ENCODE measurements at places on chromosomes 2 and 18.

- DNase-seq = no peak
These were observed 432.2 kb upstream of the TRIB2 start for GRCh38 chr2:12284487-12284886.

GRCh38 chr2:107772353-107772752 is 54.3 kb upstream of the RGPD4 start:
- DNase-seq = no peak

- no peak for DNase-seq
These were observed 297.2 kb upstream of the SLC14A2 start for GRCh38 chr18:45317948-45318640.

DNA sequence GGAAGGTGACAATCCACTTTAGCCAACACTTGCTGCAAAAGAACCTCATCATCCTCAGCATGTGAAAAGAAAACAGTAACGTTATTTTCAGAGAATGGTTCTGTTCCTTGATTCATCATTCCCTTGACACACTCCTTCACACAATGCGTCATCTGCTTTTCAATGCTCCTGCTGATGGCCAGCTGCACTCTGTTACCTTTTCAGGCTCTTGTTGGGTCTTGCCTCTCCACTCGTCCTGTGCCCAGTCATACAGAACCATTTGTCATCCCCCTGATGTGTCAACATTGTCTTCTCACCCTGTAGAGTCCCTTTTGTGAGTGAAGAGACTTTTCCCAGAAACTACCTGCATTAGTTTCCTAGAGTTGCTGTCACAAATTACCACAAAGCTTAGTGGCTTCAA is 12.2 kb upstream of the DTNA start:
- no peak for DNase-seq

GRCh38 chr2:223811757-223812156 is 25.6 kb downstream of the AP1S3 start:
- no peak for DNase-seq

DNA sequence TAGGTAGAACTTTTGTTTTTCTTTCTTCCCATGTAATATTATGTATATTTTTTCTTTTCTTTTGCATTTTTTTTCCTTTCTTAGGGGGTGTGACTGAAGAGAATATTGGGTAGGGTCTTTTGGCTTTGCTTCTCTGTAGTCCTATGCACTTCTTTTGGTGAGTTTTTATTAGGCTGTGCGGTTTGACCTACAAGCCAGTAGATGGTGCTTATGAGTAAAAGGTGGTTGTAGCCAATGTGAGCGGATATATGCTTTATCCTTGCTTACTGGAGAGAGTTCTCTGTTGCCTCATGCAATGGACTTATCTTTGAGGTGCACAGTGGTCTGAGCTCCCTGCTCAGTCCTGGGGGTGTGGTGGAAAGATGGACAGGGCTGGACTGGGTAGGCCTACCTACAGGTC is 52.7 kb downstream of the DSEL start:
- DNase-seq = no peak

GRCh38 chr18:77079088-77079487 is 53.5 kb downstream of the MBP start:
- no peak for DNase-seq

GRCh38 chr2:160289126-160289525 is 89.1 kb upstream of the ITGB6 start:
- DNase-seq = no peak

- DNase-seq = peak; percentile 70
These were observed 39.9 kb upstream of the DARS1 start for GRCh38 chr2:136025057-136025973.

GRCh38 chr18:62736077-62736855 is 20.9 kb downstream of the PHLPP1 start:
- no peak for DNase-seq

DNA sequence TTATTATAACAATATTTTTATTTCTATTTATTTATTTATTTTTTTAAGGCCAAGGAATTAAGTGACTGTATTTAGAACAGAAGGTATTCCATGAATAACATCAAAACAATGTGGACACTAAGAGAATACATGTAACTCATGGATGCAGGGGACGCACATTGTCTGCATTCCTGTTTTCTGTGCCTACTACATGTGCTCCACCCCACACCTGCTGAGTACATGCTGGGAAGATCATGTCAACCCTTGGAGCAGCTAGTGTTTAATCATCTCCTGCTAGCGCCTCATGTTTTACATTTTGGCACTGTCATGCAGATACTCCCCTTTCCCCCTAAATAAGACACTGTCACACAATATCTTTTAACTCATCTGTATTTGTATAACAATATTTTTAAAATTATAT is 29.3 kb downstream of the DPYSL5 start:
- DNase-seq = no peak

DNA sequence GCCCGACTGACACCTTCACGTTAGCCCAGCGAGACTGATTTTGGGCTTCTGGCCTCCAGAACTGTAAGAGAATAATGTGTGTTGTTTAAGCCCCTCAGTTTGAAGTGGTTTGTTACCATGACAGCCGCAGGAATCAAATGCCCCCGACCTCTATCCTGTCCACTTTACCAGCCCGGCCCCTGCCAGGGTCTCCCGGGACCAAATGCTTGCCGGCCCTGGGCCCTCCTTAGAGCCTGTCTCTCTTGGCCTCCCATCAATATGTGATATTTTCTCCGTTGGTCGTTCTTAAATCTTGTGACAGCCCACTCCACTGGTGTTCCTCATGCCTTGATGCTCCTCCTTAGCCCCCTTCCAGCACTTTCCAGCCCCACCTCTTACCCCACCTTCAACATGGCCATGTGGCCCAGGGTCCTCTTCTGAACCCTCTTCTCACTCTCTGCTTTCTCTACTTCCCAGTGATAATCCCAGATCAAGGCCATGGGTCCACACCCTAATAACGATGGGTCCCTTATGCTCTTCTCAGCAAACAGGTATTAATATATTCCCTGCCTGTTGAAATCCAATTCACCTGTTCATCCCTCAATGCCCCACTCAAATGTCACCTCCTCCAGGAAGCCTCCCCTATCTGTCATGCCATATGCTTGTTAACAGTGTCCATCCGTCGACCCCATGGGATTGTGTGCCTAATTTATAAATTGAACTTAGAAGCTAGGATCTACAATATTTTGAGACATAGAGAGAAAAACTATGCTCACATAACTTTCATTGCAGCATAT is 192.8 kb downstream of the ZFP36L2 start:
- peak; percentile 47 for DNase-seq

- DNase-seq = no peak
These were observed 16.5 kb upstream of the ANKRD44 start for GRCh38 chr2:197327073-197327471.

GRCh38 chr18:56696966-56697365 is 45.8 kb downstream of the WDR7 start:
- DNase-seq = no peak

DNA sequence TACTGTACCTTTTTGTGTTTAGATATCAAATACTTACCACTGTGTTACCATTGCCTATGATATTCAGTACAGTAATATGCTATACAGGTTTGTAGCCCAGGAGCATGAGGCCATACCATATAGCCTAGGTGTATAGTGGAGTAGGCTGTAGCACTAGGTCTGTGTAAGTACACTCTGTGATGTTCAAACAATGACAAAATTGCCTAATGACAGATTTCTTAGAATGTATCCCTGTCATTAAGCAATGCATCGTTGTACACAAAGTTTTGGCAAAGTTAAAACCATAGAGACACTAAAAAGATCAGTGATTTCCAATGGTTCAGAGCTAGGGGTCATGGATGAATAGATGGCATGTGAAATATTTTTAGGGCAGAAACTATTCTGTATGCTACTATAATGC is 415.5 kb downstream of the NCKAP5 start:
- DNase-seq = no peak

DNA sequence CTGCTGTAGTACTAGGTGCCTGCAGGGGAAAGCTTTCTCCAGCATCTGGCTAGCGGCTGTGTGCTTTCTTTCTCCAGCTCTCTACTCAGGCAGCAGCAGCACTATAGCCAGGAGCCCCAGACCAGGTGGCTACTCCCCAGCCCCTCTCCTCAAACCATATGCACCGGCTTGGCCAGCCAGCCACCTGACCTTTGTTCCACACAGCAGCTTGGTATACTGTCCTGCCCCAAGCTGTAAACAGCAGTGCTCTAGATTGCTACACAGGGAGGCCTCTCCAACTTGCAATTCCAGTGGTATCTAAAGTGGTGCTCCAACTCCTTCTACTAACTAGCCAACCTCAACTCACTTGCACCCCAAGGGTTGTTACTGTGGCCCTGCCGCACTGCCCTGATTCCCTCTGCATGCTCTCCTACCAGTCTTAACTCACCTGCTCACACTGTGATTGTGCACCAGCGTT is 19.6 kb downstream of the LDAH start:
- no peak for DNase-seq

DNA sequence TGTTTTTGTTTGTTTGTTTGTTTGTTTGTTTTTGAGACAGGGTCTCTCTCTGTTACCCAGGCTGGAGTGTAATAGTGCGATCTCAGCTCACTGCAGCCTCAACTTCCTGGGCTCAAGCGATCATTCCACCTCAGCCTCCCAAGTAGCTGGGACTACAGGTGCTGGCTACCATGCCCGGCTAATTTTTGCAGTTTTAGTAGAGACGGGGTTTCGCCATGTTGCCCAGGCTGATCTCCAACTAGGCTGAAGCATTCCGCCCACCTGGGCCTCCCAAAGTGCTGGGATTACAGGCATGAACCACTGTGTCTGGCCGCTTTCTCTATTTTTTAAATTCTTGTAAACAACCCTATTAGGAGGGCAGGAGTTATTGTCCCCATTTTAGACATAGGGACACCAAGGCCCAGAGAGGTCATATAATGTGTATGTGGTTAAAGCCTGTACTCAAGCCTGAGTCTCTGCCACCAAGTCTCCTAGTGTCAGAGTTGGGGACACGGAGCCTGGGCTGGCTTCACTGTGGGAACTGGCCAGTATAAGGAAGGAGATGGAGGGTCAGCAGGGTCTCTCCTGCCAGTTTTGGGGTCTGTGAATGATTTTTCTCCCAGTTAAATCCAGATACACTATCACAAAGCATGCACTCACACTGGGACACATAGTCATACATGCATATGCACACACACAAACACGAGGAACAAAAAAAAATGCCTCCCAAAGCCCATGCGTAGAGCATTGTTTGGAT is 27.5 kb upstream of the MCFD2 start:
- no peak for DNase-seq

- no peak for DNase-seq
These were observed 1366.3 kb upstream of the TMEFF2 start for GRCh38 chr2:193561054-193561453.

DNA sequence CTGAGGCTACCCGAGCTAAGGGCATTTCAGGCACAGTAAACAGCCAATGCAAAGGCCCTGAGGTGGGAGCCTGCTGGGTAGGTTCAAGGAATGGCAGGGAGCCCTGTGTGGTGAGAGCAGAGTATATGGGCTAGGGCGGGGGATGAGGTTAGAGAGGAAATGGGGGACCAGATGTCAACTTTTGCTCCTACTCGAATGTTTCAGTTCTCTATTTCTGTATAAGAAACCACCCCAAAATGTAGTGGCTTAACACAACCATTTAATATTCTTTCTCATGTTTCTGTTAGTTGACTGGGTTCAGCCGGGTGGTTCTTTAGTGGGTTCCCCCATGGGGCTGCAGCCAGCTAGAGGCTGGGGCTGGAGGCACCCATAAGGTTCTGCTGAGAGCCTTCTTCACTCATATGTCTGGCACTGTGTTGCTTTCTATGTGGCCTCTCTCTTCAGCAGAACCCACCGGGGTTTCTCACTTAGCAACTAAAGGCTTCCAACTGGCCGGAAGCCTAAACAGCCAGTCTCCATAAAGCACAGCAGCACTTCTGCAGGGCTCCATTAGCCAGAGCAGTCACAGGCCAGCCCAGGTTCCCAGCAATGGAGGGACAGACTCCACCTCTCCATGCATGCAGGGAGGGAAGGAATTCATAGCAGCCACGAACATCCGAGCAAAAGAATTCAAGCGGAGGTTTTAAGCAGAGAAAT is 5.6 kb upstream of the ATOH8 start:
- DNase-seq = no peak

DNA sequence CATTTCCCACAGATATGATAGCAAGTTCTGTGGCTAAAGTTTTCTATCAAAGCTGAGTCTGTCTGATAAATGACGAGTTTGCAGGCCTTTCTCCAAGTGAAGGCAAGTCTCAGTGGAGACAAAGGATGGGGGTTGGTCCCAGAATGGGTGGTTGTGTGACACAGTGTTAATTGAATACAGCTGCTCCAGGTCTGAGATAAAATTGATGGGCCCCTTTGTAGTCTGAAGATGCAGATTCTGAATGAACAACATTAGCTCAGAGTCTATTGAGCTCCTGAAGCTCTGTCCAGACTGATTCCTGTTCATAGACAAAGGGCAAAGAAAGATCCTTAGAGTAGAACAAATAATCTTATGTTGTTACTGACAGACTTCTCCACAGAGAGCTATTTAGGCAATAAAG is 296.9 kb upstream of the CYRIA start:
- no peak for DNase-seq

DNA sequence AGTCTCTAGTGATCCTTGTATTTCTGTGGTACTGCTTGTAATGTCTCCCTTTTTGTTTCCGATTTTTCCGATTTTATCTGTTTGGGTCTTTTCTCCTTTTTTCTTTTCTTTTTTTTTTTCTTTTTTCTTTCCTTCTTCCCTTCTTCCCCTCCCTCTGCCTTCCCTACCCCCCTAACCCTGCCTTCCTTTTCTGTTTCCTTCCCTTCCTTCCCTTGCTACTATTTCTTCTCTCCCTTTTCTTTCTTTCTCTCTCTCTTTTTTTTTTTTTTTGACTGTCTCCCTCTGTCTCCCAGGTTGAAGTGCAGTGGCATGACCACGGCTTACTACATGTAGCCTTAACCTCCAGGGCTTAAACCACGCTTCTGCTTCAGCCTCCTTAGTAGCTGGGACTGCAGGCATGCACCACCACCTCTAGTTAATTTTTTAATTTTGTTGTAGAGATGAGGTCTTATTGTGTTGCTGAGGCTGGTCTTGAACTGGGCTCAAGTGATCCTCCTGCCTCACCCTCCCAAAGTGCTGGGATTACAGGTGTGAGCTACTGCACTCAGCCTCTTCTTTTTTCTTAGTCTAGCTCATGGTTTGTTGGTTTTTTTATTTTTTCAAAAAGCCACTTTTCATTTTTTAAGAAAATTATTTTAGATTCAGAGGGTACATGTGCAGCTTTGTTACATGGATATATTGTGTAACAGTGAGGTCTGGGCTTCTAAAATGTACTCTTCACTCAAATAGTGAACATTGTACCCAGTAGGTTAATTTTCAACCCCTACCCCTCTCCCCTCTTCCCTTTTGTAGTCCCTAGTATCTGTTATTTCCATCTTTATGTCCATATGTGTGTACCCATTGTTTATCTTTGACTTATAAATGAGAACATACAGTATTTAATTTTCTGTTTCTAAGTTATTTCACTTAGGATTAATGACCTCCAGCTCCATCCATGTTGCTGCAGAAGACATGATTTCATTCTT is 24.7 kb downstream of the CCDC138 start:
- no peak for DNase-seq

DNA sequence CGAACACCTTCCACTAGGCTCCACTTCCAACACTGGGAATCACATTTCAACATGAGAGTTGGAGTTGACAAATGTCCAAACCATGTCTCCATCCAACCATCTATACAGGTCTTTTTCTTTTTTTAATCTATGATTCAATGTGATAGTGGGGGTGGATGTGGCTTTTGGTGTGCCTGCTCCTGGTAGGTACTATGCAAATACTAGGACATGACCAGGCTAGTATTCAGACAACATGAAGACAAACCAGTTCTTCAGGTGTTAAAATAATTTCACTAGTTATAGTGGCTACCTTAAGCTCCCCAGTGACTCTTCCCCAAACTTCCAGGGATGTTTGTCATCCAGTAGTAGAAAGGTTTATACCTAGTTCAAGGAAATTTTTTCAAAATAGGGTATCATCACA is 387.5 kb downstream of the CDH2 start:
- no peak for DNase-seq
